Naive thymus-derived CD4-positive, alpha-beta T cell (primary cell): ENCODE measurements at places on chromosomes 4 and X. TPM values are rescaled to one million over a fixed set of nuclear protein-coding genes. Genes with fewer than 3 reads are reported as not detected.

DNA sequence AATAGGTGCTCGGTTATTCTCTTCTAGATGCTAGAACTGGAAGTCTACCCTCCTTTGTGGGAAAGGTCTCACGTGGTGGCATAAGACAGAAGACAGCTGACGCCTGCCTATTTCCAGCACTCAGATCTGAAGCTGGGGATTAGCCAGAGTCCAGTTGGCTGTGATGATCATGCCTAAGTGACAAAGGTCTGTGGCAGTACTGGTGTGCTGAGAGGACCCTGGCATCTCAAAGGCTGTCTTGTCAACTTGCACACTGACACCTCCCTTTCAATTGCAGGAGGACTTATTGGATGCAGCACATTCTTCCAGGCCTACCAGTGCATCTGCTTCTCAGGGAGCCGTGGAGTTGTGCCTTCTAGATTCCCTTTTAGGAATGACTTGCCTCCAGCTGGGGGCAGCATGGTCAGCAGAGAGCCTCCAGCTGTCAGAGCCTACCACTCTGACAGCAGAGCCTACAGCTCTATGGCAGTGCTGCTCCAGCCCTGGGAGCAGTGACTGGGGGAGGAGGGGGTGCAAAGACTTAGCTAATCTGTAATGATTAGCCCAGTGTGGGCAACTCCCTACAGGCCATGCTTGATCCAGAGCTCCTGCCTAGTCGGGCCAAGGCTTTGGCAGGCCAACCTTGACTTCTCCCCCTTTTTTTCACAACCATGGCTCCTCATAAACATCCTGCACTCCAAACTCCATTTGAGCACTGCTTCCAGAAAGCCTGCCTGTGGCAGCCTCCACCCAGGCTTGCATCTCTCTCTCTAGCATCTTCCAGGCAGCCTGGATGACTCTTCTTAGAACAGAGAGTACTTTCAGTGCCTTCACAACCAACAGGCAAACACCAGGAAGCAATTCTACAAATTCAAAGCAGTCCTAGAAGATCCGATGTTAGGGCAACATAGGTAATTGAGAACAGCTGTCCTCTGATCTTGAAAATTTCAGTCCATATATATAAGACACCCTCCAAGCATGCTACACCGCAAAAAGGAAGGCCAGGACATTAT lies 13.8 kb upstream of the FGFBP2 start:
- DNase-seq, result no peak
- no peak overlapping the region for H3K27ac ChIP-seq
- no peaks in the 10 kb centered on the region for H3K36me3 ChIP-seq

GRCh38 chr4:6123541-6123940 lies 76.8 kb downstream of the JAKMIP1 start:
- H3K36me3 ChIP-seq, result no peaks in the 10 kb centered on the region
- no peaks in the 10 kb centered on the region for H3K4me1 ChIP-seq
- H3K27ac ChIP-seq, result no peak overlapping the region
- H3K27me3 ChIP-seq, result no peaks in the 10 kb centered on the region
- DNase-seq, result no peak

GRCh38 chr4:17765514-17766286 lies 15.7 kb downstream of the FAM184B start:
- DNase-seq, result no peak
- H3K4me3 ChIP-seq, result no peak overlapping the region
- H3K4me1 ChIP-seq, result no peaks in the 10 kb centered on the region
- H3K27ac ChIP-seq, result no peak overlapping the region

Gene SULT1E1
- not detected for total RNA-seq
